ENCODE measurements at places on chromosomes 3 and 15. TPM values are rescaled to one million over a fixed set of nuclear protein-coding genes. Genes with fewer than 3 reads are reported as not detected.

Gene VEPH1
- total RNA-seq: not detected

Gene BTLA
- total RNA-seq: 35.7 TPM

Gene IL5RA
- total RNA-seq: 0.18 TPM

Gene CSPG4
- total RNA-seq: not detected

Gene CELF6
- total RNA-seq: 0.16 TPM

Gene PLXNB1
- total RNA-seq: 7.0 TPM

GRCh38 chr15:95834028-95834804, 496.3 kb upstream of the NR2F2 start:
- no peak overlapping the region for H3K27ac ChIP-seq
- no peak overlapping the region for H3K4me3 ChIP-seq
- no peak for DNase-seq
- peaks cover 10% of the 10 kb centered on the region for H3K4me1 ChIP-seq

- H3K27ac ChIP-seq: peak overlapping the region; percentile 33
- peaks cover 9% of the 10 kb centered on the region for H3K27me3 ChIP-seq
- peaks cover 9% of the 10 kb centered on the region for H3K36me3 ChIP-seq
- no peak overlapping the region for H3K4me3 ChIP-seq
- DNase-seq: no peak
- peaks cover 26% of the 10 kb centered on the region for H3K4me1 ChIP-seq
These were observed 37.7 kb upstream of the PARP14 start for GRCh38 chr3:122642935-122643334.

- H3K4me1 ChIP-seq: no peaks in the 10 kb centered on the region
- no peak overlapping the region for H3K27ac ChIP-seq
- H3K27me3 ChIP-seq: no peaks in the 10 kb centered on the region
- no peak overlapping the region for H3K4me3 ChIP-seq
These were observed 141.6 kb upstream of the SPRED1 start for GRCh38 chr15:38111070-38111469.

- no peak for DNase-seq
- peaks cover 4% of the 10 kb centered on the region for H3K27me3 ChIP-seq
- H3K4me1 ChIP-seq: no peaks in the 10 kb centered on the region
- H3K4me3 ChIP-seq: no peak overlapping the region
These were observed 116.7 kb upstream of the MRPS22 start for GRCh38 chr3:139227165-139227564.

GRCh38 chr15:98938105-98938417, 69.5 kb downstream of the PGPEP1L start:
- no peak overlapping the region for H3K27ac ChIP-seq
- H3K4me3 ChIP-seq: no peak overlapping the region
- peaks cover 39% of the 10 kb centered on the region for H3K36me3 ChIP-seq
- DNase-seq: no peak
- H3K4me1 ChIP-seq: peaks cover 9% of the 10 kb centered on the region

- peak overlapping the region; percentile 93 for H3K27ac ChIP-seq
- H3K36me3 ChIP-seq: peaks cover 90% of the 10 kb centered on the region
- DNase-seq: no peak
- peaks cover 92% of the 10 kb centered on the region for H3K4me1 ChIP-seq
These were observed 152.8 kb upstream of the BHLHE40 start for GRCh38 chr3:4826237-4827100.

DNA sequence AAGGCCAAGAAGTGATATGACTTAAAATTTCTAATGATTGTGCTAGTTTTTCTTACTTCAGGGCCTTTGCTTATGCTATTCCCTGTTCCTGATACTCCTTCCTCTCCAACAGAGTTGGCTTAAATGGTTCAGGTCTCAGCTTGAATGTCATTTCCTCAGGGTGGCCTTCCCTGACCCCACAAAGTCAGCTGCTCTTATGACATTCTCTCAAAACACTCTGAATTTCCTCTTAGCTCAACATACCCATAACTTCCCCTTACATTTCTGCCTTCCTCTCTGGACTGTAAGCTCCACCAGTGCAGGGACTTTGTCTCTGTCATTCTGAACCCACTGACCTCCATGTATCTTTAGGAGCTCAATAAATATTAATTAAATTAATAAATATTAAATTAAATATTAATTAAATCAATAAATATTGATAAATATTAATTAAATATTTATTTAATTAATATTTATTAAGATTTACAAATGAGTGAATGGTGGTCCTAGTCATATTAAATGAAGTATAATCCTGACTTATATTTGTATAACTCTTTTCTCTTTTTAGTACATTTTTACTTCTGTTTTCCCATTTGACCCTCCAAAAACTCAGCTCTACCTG, 17.9 kb upstream of the TMCC1 start:
- H3K4me1 ChIP-seq: no peaks in the 10 kb centered on the region
- DNase-seq: no peak
- H3K27me3 ChIP-seq: no peaks in the 10 kb centered on the region

GRCh38 chr15:34188711-34189110, 21.2 kb downstream of the KATNBL1 start:
- peaks cover 2% of the 10 kb centered on the region for H3K4me1 ChIP-seq
- H3K27me3 ChIP-seq: no peaks in the 10 kb centered on the region
- no peak overlapping the region for H3K4me3 ChIP-seq
- no peak for DNase-seq
- peaks cover 31% of the 10 kb centered on the region for H3K36me3 ChIP-seq
- no peak overlapping the region for H3K27ac ChIP-seq

GRCh38 chr3:187802928-187803259, 57.6 kb upstream of the BCL6 start:
- DNase-seq: peak; percentile 80
- H3K27ac ChIP-seq: peak overlapping the region; percentile 87
- H3K36me3 ChIP-seq: peaks cover 21% of the 10 kb centered on the region
- H3K27me3 ChIP-seq: no peaks in the 10 kb centered on the region
- H3K4me3 ChIP-seq: peak overlapping the region; percentile 54

GRCh38 chr3:117045143-117045542, 335.6 kb downstream of the TUSC7 start:
- no peaks in the 10 kb centered on the region for H3K4me1 ChIP-seq
- H3K27ac ChIP-seq: no peak overlapping the region
- no peaks in the 10 kb centered on the region for H3K36me3 ChIP-seq
- H3K4me3 ChIP-seq: no peak overlapping the region

- no peak for DNase-seq
- H3K4me1 ChIP-seq: no peaks in the 10 kb centered on the region
- no peak overlapping the region for H3K4me3 ChIP-seq
- H3K27me3 ChIP-seq: no peaks in the 10 kb centered on the region
- H3K27ac ChIP-seq: no peak overlapping the region
- no peaks in the 10 kb centered on the region for H3K36me3 ChIP-seq
These were observed 10.4 kb downstream of the SLITRK3 start for GRCh38 chr3:165185707-165186327.

GRCh38 chr3:127675651-127676391, 3.1 kb downstream of the ABTB1 start:
- H3K36me3 ChIP-seq: no peaks in the 10 kb centered on the region
- H3K27ac ChIP-seq: no peak overlapping the region
- DNase-seq: no peak
- peak overlapping the region; percentile 26 for H3K4me3 ChIP-seq
- no peaks in the 10 kb centered on the region for H3K27me3 ChIP-seq

- DNase-seq: no peak
- no peaks in the 10 kb centered on the region for H3K4me1 ChIP-seq
- H3K4me3 ChIP-seq: no peak overlapping the region
- no peaks in the 10 kb centered on the region for H3K27me3 ChIP-seq
- H3K36me3 ChIP-seq: no peaks in the 10 kb centered on the region
These were observed 98.9 kb upstream of the CLSTN2 start for GRCh38 chr3:139835830-139836683.

DNA sequence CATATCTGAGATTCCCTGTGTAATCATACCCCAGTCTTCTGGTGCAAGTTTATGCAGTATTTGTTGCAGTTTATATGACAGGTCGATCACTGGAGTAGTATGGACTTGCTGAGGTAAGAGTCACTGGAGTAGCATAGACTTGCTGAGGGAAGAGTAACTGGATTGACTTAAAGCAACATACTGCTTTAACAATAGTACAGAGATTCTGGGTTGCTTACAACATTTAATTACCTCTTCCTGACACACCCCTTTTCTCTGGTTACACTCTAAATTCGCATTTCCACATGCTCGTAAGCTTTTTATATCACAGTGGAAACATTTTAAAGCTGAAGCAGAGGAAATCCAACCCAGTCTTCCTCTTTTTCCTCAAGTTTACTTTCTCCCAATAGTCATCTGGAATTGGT, 11.8 kb downstream of the AAGAB start:
- H3K27ac ChIP-seq: no peak overlapping the region
- H3K4me3 ChIP-seq: no peak overlapping the region
- no peak for DNase-seq

GRCh38 chr3:131744765-131745164, 242.0 kb upstream of the MRPL3 start:
- peaks cover 7% of the 10 kb centered on the region for H3K27me3 ChIP-seq
- no peak overlapping the region for H3K4me3 ChIP-seq
- H3K27ac ChIP-seq: no peak overlapping the region

- no peak for DNase-seq
- no peaks in the 10 kb centered on the region for H3K27me3 ChIP-seq
- peaks cover 59% of the 10 kb centered on the region for H3K36me3 ChIP-seq
These were observed 76.3 kb downstream of the UBE3A start for GRCh38 chr15:25362545-25362944.

- no peaks in the 10 kb centered on the region for H3K36me3 ChIP-seq
- peaks cover 8% of the 10 kb centered on the region for H3K27me3 ChIP-seq
- H3K27ac ChIP-seq: no peak overlapping the region
- DNase-seq: no peak
- no peak overlapping the region for H3K4me3 ChIP-seq
- H3K4me1 ChIP-seq: peaks cover 9% of the 10 kb centered on the region
These were observed 31.1 kb downstream of the CYFIP1 start for GRCh38 chr15:22949074-22949547.
